ENCODE measurements at places on chromosomes 6 and 20.

GRCh38 chr6:88650029-88650619, 313.3 kb downstream of the RNGTT start:
- no peak for DNase-seq

- no peak for DNase-seq
Measured at GRCh38 chr6:7939184-7939863, 28.7 kb upstream of the TXNDC5 start.

- DNase-seq, result no peak
Measured at GRCh38 chr6:110359556-110359955, 1.4 kb upstream of the METTL24 start.

DNA sequence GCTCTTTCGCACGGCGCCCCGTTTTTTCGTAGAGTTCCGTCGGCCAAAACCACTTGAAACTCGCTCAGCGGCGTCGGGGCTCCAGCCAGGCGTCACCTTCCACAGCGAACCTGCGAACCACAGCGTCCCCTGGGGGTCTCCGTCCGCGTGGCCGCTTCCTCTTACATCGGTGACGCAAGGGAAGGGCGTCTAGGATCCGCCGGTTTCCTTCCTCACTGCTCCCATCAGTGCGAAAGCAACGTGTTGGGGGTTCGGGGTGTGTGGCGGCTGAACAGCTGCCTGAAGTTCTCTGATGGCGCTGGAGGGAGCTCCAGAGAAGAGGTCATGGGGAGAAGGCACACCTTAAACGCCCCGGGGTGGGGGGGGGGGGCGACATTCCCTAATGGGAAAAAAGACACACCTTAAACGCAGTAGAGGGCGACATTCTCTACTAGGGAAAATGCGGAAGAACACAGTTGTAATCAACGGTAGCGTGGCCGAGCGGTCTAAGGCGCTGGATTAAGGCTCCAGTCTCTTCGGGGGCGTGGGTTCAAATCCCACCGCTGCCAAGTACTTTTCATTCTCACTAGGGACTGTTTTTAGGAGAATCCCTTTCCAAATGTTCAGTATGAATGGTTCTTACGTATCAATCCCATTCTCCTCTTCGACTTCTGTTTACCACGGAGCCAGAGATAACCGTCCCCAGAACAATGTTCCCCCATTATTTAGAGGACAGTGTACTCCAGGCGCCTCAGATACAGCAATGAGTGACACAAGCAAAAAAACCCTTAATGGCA, 16.4 kb downstream of the ZNF311 start:
- peak; percentile 94 for DNase-seq

DNA sequence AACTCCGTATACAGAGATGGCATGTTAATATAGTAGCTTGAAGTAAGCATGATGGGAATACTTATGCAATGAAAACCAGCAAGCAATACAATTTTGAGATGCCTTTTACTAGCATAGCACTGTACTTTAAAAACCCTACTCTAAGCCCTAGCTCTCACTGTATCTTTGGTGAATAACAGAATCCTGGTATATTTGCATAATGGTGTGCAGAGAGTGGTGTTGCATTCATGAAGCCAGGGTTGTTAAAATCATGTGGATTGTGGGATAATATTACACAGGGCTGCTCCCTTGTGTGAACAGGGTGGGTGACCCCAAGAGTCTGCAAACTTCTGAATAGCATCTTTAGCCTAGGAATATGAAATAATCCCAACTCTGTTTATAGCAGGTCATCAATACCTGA, 105.2 kb upstream of the BMP2 start:
- no peak for DNase-seq

DNA sequence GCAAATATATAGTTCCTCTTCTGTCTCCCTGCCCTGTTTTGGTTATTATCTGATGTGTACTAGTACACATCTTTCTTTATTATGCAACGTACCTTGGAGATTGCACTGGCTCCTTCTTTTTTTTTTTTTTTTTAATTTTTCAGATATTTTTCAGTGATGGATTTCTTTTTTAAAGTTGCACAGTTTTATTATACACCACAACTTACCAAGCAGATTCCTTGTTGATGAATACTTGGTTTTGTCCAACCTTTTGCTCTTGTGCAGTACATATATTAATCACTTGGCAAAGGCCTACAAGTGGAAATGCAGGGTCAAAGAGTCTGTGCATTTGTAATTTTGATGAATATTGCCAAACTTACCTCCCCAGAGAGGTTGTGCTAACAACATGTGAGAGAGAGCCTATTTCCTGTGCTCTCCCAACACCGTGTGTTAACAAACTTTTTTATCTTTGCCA, 50.1 kb upstream of the RNF24 start:
- no peak for DNase-seq

DNA sequence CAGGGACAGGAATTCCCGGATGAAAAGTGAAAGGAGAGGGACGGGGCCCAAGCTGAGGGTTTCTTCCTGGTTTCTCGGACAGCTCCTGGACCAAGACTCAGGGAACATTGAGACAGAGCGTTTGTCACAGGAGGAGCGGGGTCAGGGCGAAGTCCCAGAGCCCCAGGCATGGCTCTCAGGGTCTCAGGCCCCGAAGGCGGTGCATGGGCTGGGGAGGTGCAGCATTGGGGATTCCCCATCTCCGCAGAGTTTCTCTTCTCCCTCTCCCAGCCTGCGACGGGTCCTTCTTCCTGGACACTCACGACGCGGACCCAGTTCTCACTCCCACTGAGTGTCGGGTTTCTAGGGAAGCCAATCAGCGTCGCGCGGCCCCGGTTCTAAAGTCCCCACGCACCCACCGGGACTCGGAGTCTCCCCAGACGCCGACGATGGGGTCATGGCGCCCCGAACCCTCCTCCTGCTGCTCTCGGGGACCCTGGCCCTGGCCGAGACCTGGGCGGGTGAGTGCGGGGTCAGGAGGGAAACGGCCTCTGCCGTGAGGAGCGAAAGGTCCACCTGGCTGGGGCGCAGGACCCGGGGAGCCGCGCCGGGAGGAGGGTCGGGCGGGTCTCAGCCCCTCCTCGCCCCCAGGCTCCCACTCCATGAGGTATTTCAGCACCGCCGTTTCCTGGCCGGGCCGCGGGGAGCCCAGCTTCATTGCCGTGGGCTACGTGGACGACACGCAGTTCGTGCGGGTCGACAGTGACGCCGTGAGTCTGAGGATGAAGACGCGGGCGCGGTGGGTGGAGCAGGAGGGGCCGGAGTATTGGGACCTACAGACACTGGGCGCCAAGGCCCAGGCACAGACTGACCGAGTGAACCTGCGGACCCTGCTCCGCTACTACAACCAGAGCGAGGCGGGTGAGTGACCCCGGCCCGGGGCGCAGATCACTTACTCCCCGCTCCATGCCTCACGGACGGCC, 54.6 kb upstream of the POLR1H start:
- peak; percentile 27 for DNase-seq

DNA sequence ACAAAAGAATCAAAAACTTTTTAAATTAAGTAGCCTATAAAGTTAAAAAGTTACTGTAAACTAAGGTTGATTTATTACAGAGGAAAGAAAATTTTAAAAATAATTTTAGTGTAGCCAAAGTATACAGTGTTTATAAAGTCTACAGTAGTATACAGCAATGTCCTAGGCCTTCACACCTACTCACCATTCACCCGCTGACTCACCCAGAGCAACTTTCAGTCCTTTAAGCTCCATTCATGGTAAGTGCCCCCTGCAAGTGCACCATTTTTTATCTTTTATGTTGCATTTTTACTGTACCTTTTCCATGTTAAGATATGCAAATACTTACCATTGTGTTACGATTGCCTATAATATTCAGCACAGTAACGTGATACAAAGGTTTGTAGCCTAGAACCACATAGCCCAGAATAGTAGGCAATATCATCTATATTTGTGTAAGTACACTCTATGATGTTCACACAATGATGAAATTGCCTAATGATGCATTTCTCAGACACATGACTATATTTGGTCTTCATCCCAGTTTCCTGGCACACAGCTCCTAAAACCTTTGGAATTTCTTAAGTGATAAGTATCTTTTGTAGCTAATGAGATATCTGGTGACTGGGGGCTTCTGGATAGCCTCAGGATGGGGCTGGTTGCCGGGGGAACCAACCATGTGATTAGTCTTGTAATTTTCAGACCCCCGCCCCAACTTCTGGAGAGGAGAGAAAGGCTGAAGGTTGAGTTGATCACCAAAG, 111.0 kb downstream of the MRPL14 start:
- DNase-seq, result peak; percentile 45

DNA sequence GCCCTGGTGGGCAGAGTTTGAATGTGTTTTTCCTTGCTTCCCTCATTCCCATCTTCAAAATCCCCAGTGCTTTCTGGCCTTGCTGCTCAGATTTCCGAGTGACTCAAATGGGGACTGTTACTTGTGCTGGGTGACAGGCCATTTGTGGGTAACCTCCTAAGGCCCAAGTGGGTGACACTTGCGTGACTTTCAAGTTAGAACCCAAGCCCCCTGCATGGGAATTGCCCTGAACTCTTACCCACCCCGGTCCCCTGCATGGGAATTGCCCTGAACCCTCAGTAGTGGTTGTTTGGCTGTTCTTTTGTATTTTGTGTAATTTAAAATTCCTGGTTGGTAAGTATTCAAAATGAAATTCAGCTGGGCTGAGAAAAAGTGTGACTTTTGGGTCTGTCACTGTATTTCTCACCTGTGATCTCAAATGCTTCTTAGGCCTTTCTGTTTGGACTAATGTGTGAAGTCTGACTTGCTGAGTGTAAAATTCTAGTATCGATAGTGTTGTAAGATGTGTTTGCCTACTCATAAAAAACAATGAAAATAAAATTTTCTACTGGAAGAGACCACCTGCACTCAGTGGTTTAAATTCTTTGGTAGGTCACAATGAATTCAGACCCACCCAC, 12.4 kb upstream of the RBM38 start:
- DNase-seq, result no peak

- DNase-seq, result no peak
Measured at GRCh38 chr20:48732081-48732829, 95.5 kb downstream of the PREX1 start.

DNA sequence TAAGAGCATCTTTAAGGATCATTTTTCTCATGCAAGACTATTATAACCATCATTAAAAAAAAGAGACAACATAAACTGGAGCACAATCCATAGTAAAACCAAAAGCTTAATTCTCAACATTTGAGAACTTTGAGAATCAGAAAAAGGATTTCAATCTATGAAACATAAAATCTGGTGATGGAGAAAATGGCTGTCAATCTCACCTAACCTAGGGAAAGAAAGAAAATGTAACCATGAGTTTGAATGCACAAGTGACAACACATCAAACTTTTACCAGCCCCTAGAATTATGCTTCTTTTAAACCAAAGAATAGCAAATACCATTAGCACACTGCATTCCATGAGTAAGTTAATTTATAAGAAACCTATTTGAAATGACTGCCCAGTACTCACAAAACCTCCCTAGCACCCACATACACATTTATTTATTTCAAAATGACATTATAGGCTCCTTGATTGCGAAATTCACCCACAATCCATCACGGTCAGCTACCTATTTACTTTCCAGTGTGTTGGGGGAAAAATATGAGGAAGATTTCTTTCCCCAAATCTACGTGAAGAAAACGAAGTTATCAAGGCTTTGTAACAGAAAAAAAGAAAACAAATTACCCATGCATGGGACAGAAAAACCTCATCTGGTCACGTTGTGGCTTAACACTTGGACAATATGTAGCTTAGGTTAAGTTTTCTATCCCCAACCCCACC, 828 bp downstream of the ASCC3 start:
- no peak for DNase-seq

- no peak for DNase-seq
Measured at GRCh38 chr20:41580350-41580749, 37.8 kb downstream of the CHD6 start.

GRCh38 chr6:41683273-41683522, 44.9 kb downstream of the MDFI start:
- no peak for DNase-seq

DNA sequence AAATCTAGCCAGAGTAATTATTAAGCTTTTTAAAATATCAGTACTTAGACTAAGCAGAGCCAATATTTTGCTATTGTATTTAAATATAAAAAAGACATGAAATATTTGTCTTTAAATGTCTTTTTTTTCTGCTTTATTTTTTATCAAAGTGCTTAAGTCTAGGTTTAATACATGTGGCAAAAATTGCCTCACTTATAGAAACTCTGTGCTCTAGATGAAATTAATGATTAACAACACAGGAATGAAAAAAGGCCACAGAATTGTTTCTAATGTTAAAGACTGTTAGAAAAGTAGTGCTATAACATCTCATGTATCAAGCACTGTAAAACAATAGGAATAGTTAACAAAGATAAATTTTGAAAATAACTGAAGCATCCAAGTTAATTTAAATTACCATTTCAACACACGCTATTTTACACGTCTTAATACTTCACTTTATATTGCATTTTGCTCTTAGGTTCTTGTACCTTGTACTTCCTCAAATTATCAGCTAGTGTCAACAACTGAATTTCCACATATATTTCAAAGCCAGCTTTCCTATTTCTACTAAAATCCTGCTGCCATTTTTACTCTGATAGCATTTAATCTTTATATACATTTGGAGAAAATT, 1515.1 kb downstream of the HACE1 start:
- no peak for DNase-seq

- DNase-seq, result no peak
Measured at GRCh38 chr6:118770112-118770788, 118.9 kb upstream of the CEP85L start.

- no peak for DNase-seq
Measured at GRCh38 chr6:33118525-33119123, 42.8 kb downstream of the HLA-DPB1 start.

GRCh38 chr6:26296857-26297648, 67.9 kb upstream of the BTN3A2 start:
- DNase-seq, result no peak

GRCh38 chr20:38181207-38181801, 16.2 kb upstream of the TGM2 start:
- DNase-seq, result peak; percentile 49

GRCh38 chr20:16001286-16001685, 572.0 kb downstream of the KIF16B start:
- no peak for DNase-seq

- no peak for DNase-seq
Measured at GRCh38 chr6:144936764-144937163, 651.6 kb downstream of the UTRN start.

DNA sequence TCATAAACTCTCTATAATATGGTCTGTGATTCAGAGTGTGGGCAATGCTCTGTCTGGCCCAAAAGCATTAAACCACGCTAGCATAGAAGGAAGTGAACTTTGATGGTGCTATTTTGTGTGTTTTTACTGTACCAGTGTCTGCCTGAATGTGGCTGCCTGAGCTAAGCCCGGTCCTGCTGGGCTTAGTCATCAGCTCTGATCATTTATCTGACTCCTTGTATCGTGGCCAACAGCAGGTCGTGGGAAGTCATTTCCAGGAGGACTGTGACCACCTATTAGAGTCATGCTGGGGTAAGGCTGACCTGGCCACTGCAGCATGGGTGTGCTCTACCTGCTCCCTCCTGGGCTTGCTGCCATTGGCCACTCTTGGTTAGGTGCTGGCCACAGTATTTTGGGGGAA, 239.1 kb upstream of the CEP162 start:
- DNase-seq, result peak; percentile 9
